Central memory CD8-positive, alpha-beta T cell (primary cell): ENCODE measurements at places on chromosomes 6 and 20.

DNA sequence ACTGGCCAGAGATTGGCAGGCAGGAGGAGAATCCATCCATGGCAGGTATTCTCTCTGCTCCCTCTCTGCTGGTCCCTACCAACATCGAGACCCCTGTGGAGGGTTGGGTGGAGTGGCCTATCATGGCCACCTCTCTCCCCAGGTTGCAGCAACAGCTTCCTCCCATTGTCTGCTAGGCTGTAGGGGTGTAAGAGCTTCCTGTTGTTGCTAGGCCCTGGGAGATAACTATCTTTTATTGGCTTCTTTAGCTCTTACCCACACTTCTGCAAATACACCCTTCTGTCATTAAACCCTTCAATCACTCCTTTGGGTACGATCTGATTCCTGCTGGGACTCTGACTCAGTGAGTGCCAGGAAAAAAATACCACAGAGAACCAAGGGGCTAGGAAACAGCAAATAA is 66.6 kb upstream of the FAM184A start:
- H3K4me3 ChIP-seq, result no peak overlapping the region
- DNase-seq, result no peak
- H3K27me3 ChIP-seq, result peaks cover 15% of the 10 kb centered on the region
- no peaks in the 10 kb centered on the region for H3K36me3 ChIP-seq
- H3K4me1 ChIP-seq, result peaks cover 10% of the 10 kb centered on the region

- no peaks in the 10 kb centered on the region for H3K27me3 ChIP-seq
- no peak for DNase-seq
- no peak overlapping the region for H3K27ac ChIP-seq
- no peak overlapping the region for H3K4me3 ChIP-seq
- no peaks in the 10 kb centered on the region for H3K36me3 ChIP-seq
- H3K4me1 ChIP-seq, result no peaks in the 10 kb centered on the region
These were observed 709.6 kb upstream of the FLRT3 start for GRCh38 chr20:15047042-15047441.

- peaks cover 36% of the 10 kb centered on the region for H3K36me3 ChIP-seq
- H3K4me3 ChIP-seq, result no peak overlapping the region
- peak overlapping the region; percentile 42 for H3K27ac ChIP-seq
These were observed 24.1 kb downstream of the ATXN1 start for GRCh38 chr6:16736856-16737775.

GRCh38 chr20:37915434-37915787 is 12.5 kb downstream of the VSTM2L start:
- no peaks in the 10 kb centered on the region for H3K4me1 ChIP-seq
- DNase-seq, result no peak
- no peaks in the 10 kb centered on the region for H3K36me3 ChIP-seq
- H3K27ac ChIP-seq, result no peak overlapping the region

DNA sequence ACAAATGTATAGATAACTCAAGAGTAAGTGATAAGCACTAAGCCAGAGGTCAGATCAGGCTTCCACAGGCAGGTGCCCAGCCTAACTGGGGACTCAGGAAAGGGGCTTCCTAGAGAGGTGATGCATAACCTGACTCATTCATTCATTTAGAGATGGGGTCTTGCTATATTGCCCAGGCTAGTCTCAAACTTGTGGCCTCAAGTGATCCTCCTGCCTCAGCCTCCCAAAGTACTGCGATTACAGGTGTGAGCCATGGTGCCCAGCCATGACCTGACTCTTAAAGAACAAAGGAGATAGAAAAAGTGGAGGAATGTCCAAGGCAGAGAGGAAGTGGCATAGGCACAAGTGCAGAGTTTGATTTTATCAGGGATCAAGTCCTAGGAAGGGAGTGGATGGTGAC is 41.9 kb downstream of the GJA10 start:
- H3K4me1 ChIP-seq, result no peaks in the 10 kb centered on the region
- peaks cover 18% of the 10 kb centered on the region for H3K36me3 ChIP-seq
- no peak overlapping the region for H3K4me3 ChIP-seq

- no peaks in the 10 kb centered on the region for H3K36me3 ChIP-seq
- no peak for DNase-seq
- H3K4me1 ChIP-seq, result no peaks in the 10 kb centered on the region
These were observed 113.5 kb downstream of the SLC35B3 start for GRCh38 chr6:8321671-8322404.

DNA sequence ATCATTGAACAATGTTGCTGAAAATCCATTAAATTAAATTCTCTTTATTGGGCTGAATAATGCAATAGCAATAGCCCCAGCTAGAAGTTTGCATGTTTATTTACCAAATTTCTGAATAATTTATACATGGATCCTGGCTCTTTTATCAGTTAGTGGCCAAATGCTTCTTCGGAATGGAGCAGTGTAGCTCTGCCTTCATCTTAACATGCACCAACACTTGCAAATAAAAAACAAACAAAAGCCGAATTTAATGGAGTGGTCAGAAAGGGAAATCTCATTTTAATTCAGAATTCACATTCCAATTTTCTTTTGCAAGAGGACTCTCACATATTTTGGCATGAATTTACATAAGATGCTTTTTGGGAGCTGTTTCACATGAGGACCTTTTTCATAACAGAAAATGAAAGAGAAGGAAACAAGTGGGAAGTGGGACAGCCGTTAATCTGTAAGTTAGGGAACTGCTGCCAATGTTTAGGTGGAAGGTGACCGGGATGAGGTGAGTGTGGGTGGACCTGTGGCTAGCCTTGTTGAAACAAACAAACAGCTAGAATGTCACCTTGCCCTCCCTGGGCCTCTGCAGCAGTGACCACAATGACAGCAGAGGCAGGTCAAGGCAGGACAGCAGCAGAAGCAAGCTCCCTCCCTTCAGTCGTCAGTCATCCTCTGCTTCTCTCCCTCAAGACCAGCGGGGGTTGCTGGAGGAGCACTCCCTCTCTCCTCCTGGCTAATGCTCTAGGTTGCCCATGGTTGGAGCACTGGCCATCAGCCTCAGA is 73.2 kb downstream of the INSM1 start:
- H3K27ac ChIP-seq, result no peak overlapping the region
- H3K4me1 ChIP-seq, result peaks cover 8% of the 10 kb centered on the region
- no peak for DNase-seq
- H3K36me3 ChIP-seq, result peaks cover 15% of the 10 kb centered on the region

DNA sequence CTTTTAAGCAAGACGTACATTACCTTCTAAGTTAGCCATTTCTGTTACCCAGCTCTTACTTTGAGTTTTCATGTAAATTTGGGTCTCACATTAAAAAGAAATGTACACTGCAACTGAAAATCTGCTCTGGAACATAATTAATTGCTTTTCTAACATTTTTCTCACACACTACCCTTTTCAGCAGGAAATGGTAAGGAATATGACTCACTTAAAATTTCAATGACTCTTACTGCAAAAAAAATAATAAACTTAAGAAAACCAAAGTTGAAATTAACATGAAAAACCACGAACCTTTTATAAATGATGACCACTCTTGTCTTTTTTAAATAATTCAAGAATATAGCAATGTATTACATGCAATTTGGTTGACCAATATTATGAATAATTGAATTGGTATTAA is 1.3 kb downstream of the CGA start:
- peaks cover 32% of the 10 kb centered on the region for H3K27me3 ChIP-seq
- no peak overlapping the region for H3K27ac ChIP-seq
- H3K36me3 ChIP-seq, result no peaks in the 10 kb centered on the region
- no peak overlapping the region for H3K4me3 ChIP-seq
- no peaks in the 10 kb centered on the region for H3K4me1 ChIP-seq
- no peak for DNase-seq

DNA sequence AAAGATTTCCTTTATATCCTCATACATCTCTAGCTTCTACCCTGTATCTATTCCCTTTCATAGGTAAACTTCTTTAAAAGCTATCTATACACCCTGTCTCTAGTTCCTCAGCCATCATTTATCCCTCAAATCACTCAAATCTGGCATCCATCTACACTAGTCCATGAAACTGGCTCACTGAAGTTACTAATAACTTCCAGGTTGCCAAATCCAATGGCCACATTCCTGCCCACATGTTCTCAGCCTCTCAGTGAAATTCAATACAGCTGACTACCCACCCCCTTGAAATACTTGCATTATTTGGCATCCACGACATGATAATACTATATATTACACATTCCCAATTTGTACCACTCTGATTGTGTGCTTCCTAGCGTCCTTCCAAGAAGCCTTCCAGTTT is 8.7 kb downstream of the REPS1 start:
- no peaks in the 10 kb centered on the region for H3K27me3 ChIP-seq
- H3K27ac ChIP-seq, result no peak overlapping the region
- no peak overlapping the region for H3K4me3 ChIP-seq

GRCh38 chr6:109360791-109361190 is 21.5 kb downstream of the CD164 start:
- H3K27me3 ChIP-seq, result no peaks in the 10 kb centered on the region
- no peak overlapping the region for H3K4me3 ChIP-seq
- H3K27ac ChIP-seq, result no peak overlapping the region
- peaks cover 25% of the 10 kb centered on the region for H3K4me1 ChIP-seq
- no peak for DNase-seq
- peaks cover 39% of the 10 kb centered on the region for H3K36me3 ChIP-seq

DNA sequence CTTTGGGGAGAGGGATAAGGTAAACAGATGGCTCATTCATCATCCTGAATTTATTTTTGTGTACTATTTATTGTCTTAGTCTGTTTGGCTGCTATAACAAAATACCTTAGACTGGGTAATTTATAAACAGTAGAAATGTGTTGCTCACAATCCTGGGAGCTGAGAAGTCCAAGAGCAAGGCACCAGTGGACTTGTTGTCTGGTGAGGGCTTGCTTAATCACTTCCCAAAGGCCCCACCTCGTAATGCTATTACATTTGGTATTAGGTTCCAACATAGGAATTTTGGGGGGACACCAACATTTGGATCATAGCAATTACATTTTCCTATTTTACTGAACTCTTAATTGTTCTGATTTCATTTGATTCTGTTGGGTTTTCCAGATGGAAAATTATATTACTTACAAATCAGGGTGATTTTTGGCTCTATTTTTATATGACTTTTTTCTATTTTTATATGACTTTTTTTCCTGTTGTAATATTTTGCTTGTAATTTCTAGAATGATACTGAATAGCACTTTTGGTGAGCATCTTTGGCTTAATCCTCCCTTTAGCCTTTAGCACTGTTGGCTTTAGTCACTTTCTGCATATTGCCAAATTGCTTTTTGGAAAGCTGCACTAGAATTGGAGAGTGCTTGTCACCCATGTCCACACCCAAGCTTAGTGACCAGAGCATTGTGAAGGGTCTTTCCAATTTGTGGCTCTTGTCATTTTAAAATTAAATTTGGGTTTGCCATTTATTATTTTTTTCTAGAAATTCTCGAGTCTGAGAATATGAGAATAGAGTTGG is 43.7 kb upstream of the TULP4 start:
- no peak overlapping the region for H3K4me3 ChIP-seq
- H3K27ac ChIP-seq, result no peak overlapping the region
- H3K4me1 ChIP-seq, result peaks cover 20% of the 10 kb centered on the region
- H3K36me3 ChIP-seq, result no peaks in the 10 kb centered on the region
- no peaks in the 10 kb centered on the region for H3K27me3 ChIP-seq
- no peak for DNase-seq

GRCh38 chr6:162613310-162613709 is 114.3 kb downstream of the PRKN start:
- no peak overlapping the region for H3K4me3 ChIP-seq
- H3K36me3 ChIP-seq, result no peaks in the 10 kb centered on the region
- DNase-seq, result no peak
- no peaks in the 10 kb centered on the region for H3K4me1 ChIP-seq
- H3K27me3 ChIP-seq, result no peaks in the 10 kb centered on the region
- no peak overlapping the region for H3K27ac ChIP-seq

DNA sequence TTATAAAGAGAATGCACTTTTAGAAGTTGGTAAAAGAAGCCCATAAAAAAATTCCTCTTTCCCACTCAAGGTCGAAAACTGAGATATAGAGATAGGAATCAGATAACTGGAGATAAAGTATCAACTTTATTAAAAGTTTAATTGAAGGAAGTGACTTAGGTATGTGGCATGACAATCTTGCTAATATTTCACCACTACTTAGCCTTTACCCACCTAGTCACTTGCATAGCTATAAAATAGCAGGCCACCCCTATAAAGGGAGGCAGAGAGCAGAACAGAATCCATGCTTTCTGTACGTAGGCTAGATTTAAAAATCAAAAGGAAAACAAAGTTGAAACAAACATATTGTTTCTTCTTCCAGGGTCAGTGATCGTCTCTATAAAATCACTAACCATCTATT is 13.2 kb upstream of the TBC1D32 start:
- H3K4me3 ChIP-seq, result no peak overlapping the region
- no peaks in the 10 kb centered on the region for H3K4me1 ChIP-seq
- no peak for DNase-seq
- no peak overlapping the region for H3K27ac ChIP-seq
- H3K36me3 ChIP-seq, result no peaks in the 10 kb centered on the region

- H3K4me1 ChIP-seq, result no peaks in the 10 kb centered on the region
- H3K27me3 ChIP-seq, result no peaks in the 10 kb centered on the region
- H3K4me3 ChIP-seq, result no peak overlapping the region
- DNase-seq, result no peak
- H3K27ac ChIP-seq, result no peak overlapping the region
These were observed 447.8 kb upstream of the FLRT3 start for GRCh38 chr20:14785065-14785743.

DNA sequence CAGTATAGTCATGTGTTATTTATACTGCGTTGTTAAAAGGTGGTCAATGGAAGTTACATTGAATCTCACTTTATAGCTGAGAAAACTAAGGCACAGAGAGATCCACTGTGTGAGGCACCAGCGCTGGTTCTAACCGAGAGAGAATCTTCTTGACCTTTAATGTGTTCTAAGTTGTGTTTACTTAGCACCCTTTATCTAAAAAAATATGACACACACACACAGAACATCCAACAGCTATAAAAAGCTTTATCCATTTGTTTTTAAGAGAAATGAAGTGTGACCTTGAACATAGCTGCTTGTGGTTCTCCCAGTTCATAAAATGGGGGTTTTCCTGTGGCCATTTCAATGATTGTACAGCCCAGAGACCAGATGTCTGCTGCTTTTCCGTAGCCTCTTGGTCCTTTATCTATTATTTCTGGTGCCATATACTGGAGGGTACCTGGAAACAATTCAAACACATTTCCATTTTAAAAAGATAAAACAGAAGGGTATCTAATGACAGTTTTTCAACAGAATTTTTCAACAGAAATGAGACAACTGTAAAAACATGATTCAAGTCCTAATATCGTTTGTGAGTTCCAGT is 54.8 kb upstream of the MAP7 start:
- H3K4me3 ChIP-seq, result no peak overlapping the region
- H3K27me3 ChIP-seq, result no peaks in the 10 kb centered on the region
- no peak for DNase-seq
- peaks cover 6% of the 10 kb centered on the region for H3K4me1 ChIP-seq

DNA sequence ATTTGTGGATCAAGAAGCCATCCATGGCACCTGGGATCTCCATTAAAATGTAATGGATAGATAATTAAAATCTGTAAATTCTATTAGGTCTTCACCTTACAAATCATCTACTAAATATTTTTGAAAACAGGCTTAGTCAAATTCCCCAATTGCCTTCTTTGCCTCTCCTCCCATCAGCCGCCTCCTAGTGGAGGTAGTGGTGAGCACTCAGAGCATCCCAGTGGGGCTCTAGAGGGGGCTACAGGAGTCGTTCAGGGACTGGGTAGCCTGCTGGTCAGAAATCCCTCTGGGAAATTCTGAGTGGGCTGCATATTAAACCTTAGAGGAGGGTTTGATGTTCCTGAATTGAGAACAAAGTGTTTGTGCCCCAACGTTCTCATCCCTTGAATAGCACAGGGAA is 20.8 kb upstream of the PAX1 start:
- no peaks in the 10 kb centered on the region for H3K36me3 ChIP-seq
- H3K27me3 ChIP-seq, result peaks cover 7% of the 10 kb centered on the region
- no peak overlapping the region for H3K27ac ChIP-seq
- no peak overlapping the region for H3K4me3 ChIP-seq

- H3K4me1 ChIP-seq, result peaks cover 7% of the 10 kb centered on the region
- H3K36me3 ChIP-seq, result no peaks in the 10 kb centered on the region
- DNase-seq, result no peak
- no peak overlapping the region for H3K4me3 ChIP-seq
- no peaks in the 10 kb centered on the region for H3K27me3 ChIP-seq
- peak overlapping the region; percentile 1 for H3K27ac ChIP-seq
These were observed 73.9 kb downstream of the BACH2 start for GRCh38 chr6:90222724-90223198.
